ENCODE measurements at places on chromosomes 3 and 15.

- no peak for DNase-seq
Observed at GRCh38 chr3:155112661-155113389, 32.7 kb downstream of the MME start.

DNA sequence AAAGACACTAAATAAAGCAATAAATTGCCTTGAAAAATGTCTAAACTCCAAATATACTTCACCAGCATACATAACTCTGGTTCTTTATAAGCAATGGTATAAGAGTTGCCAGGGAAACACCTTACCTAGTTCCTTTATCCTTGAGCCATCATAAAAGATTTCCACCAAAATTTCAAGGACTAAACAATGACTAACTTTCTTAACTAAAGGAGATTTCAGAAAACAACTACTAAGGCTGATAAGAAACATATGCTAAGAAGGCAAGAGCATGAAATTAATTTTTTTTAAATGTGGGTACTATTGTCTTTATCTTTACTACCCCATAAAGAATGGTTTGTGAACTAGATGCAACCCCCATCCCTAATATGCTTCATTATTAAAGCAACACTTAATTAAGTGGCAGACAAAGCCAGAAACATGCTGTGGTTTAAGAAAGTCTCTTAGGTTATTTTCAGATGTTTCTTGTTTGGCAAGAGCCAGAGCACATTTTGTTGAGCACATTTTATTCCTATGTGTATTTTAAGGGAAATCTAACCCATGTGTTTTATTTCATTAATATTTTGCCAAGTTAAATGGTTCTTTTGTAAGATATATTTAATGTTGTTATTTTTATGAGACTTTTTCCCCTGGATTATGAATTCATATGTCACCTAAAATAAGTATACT lies 17.4 kb upstream of the VEPH1 start:
- DNase-seq: no peak

- no peak for DNase-seq
Observed at GRCh38 chr3:128787256-128788253, 61.6 kb downstream of the RAB7A start.

GRCh38 chr15:77688693-77689092 lies 56.0 kb upstream of the LINGO1 start:
- DNase-seq: no peak

DNA sequence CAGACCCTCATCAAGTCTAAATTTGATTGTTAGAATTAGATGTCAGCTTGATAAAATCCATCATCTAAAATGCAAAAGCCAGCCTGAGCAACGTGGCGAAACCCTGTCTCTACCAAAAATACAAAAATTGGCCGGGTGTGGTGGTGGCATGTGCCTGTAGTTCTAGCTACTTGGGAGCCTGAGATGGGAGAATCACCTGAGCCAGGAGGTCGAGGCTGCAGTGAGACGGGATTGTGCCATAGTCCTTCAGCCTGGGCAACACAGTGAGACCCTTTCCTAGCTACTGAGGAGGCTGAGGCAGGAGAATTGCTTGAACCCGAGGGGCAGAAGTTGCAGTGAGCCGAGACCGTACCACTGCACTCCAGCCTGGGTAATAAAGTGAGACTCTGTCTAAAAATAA lies 69.5 kb downstream of the MYO1E start:
- no peak for DNase-seq

DNA sequence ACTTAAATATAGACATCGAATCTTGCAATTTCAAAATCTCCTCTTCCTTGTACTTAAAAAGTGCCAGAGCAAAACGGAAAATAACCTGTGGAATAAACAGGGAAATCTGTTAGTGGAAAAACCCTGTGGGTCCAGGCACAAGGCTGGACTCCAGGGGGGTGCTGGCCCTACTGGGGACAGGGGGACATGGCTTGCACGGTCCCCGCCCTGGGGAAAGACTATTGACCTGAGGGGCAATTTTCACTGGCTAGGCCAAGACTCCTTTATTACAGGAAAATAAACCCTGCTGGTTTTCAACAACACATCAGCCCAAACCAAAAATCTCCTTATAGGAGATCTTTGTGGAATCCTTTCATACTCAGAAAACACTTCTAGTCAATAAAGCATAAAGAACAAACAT lies 75.9 kb downstream of the TBC1D2B start:
- no peak for DNase-seq

DNA sequence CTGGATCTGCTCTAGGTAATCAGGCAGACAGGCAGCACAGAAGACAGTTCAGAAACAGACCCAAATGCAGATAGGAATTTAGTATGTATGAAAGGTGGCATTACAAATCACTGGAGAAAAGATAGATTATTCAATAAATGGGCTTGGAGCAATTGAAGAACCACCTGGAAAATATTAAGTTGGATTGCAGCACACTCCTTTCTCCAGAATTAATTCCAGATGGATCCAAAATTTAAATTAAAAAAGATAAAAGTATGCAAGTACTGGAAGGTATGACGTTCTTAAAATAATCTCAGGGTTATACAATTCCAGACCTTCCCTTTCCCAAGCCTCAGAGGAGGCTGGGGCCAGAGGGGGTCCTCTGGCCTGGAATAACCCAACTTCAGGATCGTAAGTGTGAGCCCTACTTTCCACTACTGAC lies 32.5 kb downstream of the HRH1 start:
- DNase-seq: no peak

GRCh38 chr3:170499562-170500156 lies 81.0 kb downstream of the CLDN11 start:
- DNase-seq: peak; percentile 11

Measured in hypothalamus (tissue), 51 donors.